ENCODE measurements at places on chromosomes 1 and 21.

- DNase-seq: no peak
Measured at GRCh38 chr1:199733125-199733524, 294.4 kb upstream of the NR5A2 start.

- DNase-seq: peak; percentile 42
Measured at GRCh38 chr1:205588636-205589035, 43.2 kb downstream of the ELK4 start.

DNA sequence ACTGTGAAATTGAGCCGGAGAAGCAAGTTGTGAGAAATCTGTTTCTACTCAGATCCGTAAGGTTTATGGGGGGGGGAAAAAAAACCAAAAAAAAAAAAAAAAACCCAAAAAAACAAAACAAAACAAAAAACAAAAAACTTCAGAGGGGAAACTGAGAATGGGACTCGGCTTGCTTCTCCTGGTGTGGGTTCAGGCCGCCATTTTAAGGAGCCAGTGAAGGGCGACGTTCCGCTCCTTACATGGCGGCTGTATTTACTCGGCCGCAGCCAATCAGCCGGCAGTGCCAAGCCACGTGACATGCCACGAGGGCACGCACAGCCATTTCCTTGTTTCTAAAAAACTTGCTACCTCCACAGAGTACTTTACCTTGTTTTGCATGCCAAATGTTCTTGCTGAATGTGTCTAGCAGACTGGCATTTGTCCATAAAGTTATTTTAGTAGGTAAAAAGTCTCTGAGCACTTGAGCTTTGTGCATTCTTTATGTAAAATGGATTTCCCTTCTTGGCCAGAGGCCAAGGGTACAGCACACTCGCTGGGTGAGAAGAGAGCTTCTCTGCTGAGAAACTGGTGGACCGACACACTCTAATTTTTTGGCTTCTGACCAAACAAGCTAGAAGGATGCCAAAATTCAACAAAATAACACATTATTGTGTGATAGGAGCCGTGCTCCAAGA lies 101.8 kb downstream of the NFIA start:
- no peak for DNase-seq

GRCh38 chr1:146012703-146013558 lies 8.6 kb downstream of the HJV start:
- DNase-seq: no peak

GRCh38 chr21:37654596-37654995 lies 261.7 kb downstream of the KCNJ6 start:
- DNase-seq: no peak

DNA sequence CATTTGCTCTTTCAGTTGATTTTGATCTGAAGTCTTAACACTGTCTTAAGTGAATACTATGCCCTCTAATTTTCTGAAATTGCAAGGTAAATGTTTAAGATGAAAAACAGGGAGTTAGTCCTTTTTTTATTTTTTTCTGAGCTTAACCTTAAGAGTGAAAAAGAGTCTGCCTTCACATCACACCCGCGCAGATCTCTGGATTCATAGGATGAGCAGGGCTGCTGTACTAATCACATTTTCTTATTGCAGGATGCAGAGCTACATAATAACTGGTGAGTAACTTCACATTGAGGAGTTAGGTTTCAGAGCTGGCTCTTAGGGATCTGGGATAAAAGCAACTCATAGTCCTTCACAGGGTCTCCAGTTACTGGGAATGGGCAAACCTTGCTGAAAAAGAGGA lies 188.7 kb upstream of the ATP1B1 start:
- no peak for DNase-seq

DNA sequence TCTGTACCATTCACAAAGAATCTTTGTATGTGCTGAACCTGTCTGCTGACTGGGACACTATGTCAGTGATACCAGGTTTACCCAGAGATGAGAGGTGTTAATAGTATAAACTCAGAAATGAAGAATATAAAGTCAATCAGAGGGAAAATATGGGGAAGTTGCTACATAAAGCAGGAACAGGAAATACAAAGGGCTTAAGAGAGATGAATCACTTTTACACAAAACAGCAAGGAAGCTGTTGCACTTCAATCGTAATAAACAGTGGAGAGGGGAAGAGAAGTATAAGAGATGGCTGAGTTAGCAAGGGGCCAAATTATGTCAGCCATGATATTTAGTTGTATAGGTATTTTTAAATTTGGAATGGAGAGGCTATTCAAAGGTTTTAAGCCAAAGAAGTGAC lies 890.2 kb upstream of the NCAM2 start:
- DNase-seq: no peak

- no peak for DNase-seq
Measured at GRCh38 chr1:83746234-83746633, 252.7 kb downstream of the TTLL7 start.

GRCh38 chr1:31505911-31506497 lies 70.3 kb upstream of the TINAGL1 start:
- peak; percentile 52 for DNase-seq

DNA sequence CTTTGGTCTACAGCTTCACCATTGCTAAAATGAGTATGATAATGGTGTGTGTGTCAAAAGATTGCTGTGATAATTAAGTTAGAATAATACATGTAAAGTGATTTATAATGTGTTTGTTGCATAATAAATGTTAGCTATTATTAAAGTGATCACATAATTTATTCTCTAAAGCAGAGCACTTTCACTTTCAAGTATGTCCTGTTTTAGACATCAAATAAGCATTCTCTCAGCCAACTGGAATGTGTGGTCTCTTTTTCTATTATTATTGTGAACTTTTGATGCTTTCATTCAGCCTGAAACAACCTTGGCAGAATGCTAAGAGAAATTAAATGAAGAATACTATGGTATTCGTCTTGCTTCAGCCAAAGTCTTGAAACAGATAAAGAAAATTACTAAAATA lies 102.8 kb upstream of the COL11A1 start:
- DNase-seq: no peak

DNA sequence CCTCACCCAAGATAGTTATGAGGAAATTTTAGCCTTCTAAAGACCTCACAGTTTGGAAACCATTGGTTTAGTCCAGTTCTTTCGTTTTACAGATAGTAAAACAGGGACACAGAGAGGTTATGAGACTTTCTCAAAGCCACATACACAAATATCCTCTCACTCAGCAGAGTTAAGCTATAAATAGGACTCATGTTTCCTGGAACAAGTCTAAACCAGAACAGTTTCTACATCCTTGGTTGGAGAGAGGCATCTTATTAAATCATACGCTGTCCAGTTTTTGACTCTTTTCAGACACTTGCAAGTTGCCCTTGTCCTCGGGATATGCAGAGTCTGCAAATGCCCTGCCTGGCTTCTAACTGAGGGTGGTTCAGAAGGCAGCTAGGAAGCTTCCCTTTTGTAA lies 462.1 kb upstream of the DEPDC1 start:
- no peak for DNase-seq

- no peak for DNase-seq
Measured at GRCh38 chr1:22417466-22417865, 34.2 kb upstream of the ZBTB40 start.

- no peak for DNase-seq
Measured at GRCh38 chr1:55168353-55168752, 46.8 kb downstream of the USP24 start.
